ENCODE measurements at places on chromosomes 5 and 9.

DNA sequence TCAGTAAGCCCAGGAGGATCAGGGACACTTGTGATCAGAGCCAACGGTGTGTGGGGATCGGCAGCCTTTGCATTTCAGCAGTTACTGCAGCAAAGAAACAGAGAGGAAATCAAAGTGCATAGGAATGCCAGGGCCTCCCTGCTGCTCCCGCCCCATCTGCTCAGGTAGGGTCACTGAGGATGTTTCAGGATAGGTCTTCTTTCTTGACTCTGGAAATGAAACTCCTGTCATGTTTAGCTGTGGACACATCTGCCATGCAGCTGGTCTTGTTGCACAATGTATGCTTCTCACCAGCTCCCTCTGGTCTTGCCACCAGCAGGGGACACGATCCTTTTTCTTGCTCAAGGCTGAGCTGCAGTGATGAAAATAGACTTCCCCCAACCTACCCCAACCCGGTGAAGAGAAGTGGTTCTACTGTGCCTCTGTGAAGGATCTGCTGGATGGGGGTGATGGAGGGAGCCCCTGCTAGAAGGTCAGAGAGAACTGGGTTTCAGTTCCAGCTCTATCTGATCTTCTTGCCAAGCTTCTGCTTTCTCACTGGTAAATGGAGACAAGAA is 185.2 kb upstream of the KLF4 start:
- DNase-seq = no peak

- no peak for DNase-seq
These were observed 94.3 kb upstream of the PITX1 start for GRCh38 chr5:135128361-135128760.

GRCh38 chr5:168089201-168089887 is 202.1 kb upstream of the WWC1 start:
- DNase-seq = no peak

GRCh38 chr5:174425271-174425963 is 299.0 kb upstream of the MSX2 start:
- DNase-seq = no peak

GRCh38 chr9:87063871-87064270 is 116.6 kb upstream of the GAS1 start:
- no peak for DNase-seq

DNA sequence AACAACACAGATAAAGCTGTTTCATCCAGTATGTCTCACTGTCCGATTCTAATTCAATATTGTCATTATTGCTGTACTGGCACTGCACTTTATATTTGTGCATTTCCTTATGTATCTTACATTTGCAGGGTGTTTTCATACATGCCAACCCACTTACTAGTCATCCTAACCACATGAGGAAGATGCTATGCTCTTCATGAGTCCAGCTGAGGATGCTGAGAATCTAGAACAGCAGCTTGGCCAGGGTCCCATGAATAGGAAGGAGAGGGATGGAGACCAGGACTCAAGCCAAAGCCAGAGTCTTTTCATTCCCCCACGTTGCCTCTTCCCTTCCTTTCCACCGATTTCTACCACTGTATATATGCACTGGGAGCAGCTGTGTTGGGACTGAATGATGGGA is 292.8 kb upstream of the KLF4 start:
- no peak for DNase-seq

GRCh38 chr9:109286981-109287380 is 33.9 kb downstream of the EPB41L4B start:
- DNase-seq = no peak

GRCh38 chr5:180811623-180812124 is 9.1 kb upstream of the MGAT1 start:
- no peak for DNase-seq

DNA sequence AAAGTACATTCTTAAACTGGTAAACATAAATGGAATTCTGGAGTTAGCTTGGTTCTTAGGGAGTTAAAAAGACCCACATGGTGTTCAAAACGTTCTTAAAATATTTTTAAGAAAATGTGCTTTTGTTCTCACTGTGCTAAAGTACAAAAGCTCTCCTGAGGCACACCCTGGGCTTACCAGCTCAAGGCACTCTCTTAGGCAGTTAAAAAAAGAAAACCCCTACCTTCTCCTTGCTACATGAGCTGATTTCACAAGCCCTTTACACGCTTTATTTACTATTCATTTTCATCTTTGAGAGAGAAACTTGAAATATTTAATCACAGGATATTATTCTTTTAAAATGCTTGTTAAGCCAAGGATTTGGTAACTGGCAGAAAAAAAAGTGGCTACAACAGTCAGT is 723.3 kb upstream of the GRAMD2B start:
- no peak for DNase-seq

- DNase-seq = no peak
These were observed 43.4 kb downstream of the NXNL2 start for GRCh38 chr9:88578121-88579049.

DNA sequence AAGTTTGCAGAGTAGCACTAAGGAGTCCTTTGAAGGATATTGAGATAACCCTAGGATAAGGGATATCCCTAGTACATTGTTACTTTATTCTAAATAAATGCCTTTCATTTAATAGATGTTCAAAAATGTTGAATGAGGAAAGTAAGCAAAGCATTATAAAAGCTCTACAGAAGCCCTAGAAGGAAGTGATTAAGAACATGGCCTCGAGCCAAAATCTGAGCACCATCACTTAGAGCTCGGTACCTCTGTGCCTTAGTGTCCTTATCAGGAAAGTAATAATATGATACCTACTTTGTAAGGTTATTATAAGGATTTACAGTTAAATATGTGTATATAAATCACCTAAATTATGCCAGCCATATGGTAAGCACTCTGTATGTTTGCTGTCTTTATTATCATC is 242.6 kb downstream of the KIAA0825 start:
- no peak for DNase-seq

DNA sequence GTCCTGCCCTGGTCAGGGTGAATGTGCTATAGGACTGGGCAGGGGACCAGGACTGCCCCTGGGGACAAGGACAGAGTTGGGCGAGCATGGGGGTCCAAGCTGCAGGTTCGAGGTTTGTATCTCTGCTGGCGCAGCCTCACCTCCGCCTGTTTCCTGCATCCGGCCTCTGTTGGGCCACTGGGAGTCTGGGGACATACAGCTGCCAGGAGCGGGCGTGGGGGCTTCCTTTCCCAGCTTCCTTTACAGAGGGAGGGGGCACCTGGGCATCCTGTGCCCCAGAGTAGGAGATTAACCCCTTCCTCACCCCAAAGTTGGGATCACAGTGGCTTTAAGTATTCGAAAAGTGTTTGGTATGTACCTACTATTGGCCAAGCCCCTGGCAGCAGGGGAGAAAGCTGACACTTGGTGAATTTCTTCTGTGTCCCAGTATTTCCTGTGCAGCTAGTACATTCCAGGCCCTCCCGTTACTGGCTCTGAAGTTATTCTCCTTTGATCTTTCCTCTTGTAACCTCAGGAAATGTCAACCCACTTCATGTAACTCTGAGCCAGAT is 19.0 kb downstream of the OLFML2A start:
- no peak for DNase-seq

- no peak for DNase-seq
These were observed 178.3 kb downstream of the DNAH5 start for GRCh38 chr5:13766236-13766635.

GRCh38 chr9:95229230-95229915 is 88.1 kb downstream of the FANCC start:
- DNase-seq = no peak

- no peak for DNase-seq
These were observed 81.7 kb downstream of the OSMR start for GRCh38 chr5:38927470-38927869.

DNA sequence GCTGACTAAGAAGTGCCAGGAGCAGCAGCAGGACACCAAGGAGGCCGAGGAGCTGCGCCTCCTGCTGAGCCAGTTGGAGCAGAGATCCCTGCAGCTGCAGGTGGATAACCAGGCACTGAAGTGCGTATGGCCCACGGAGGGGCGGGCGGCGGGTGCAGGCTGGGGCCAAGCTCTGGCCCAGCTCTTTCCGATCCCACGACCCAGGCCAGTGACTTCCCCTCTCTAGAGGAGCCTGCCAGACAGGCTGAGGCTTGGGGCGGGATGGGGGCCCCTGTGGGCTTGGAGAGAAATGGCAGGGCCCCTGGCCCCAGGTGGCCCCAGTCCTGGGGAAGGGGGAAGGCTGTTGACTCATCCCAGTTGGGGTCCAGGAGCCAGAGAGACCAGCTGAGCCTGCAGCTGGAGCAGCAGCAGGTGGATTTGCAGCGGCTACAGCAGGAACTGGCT is 3.6 kb downstream of the PTRH1 start:
- DNase-seq = no peak

DNA sequence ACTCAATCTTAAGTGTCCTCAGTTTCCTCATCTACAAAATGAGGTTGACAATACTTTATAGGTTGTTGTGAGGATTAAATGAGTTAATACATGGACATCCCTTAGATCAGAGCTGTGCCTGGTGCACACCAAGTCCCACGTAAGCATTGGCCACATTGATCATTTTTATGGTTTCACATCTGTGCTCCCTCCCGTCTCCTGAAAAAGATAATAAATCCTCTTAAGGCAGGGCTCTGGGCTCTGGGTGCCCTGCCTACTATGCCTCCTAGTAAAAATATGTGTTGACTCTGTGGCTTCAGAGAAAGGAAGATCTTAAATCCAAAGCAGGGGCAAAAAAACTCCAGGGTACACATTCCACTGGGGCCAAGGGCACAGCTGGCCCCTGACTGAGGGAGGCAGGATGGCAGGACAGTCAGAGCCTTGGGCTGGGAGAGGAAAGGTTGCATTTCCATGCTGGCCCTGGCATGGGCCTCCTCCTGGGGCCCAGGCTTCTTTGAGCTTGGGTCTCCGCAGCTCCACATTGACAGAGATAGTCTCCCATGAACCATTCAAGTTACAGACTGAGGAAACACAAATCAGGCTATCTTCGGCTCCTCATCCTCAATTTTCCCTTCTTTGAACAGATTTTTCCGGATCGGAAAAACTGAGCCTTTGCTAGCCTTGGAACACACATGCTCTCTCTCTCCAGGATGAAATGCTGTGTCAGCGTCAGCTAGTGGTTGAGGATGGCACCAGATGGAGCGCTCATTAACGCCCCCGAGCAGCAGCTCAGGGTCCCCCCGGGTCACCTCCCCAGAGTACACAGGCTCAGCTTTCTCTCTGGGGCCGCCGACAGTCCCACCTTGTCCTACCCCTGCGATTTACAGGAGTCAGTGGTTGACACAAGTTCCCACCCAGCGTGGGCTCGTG is 22.4 kb upstream of the KIF12 start:
- DNase-seq = no peak

DNA sequence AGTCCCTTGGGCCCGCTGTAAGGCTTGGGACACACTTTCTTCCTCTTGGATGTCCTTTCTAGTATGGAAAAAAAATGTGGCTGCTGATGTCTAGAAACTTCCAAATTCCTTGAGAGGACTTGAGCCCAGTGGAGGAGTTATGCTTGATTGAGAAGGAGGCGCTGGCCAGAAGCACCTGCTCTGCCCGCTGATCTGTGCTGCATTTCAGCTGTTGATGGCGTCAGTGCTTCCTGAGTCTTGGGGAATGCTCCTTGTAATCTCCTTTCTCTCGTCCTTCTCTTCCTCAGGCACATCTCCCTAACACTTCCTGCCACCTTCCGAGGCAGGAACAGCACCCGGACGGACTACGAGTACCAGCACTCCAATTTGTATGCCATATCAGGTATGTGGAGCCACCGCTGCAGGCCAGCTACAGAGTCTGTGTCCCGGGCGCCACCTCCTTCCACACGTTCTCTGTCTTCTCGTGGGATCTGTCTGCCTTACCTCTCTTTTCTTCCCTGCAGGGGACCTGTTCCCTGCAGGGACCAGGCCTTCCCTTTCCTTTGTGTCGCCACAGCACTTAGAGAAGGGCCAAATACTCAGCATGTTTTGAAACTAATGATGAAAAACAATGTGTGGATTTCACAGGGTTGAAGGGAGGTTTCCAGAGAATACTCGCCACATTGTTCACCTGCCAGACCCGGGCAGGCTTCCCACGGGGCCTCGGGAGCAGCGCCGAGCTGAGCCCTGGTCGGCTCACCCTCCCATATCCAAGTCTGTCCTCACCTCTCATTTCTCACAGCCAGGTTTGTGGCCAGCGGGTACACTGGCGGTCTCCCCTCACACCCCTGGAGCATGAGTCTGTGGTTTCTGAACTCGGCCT is 95.2 kb downstream of the MVB12B start:
- no peak for DNase-seq

DNA sequence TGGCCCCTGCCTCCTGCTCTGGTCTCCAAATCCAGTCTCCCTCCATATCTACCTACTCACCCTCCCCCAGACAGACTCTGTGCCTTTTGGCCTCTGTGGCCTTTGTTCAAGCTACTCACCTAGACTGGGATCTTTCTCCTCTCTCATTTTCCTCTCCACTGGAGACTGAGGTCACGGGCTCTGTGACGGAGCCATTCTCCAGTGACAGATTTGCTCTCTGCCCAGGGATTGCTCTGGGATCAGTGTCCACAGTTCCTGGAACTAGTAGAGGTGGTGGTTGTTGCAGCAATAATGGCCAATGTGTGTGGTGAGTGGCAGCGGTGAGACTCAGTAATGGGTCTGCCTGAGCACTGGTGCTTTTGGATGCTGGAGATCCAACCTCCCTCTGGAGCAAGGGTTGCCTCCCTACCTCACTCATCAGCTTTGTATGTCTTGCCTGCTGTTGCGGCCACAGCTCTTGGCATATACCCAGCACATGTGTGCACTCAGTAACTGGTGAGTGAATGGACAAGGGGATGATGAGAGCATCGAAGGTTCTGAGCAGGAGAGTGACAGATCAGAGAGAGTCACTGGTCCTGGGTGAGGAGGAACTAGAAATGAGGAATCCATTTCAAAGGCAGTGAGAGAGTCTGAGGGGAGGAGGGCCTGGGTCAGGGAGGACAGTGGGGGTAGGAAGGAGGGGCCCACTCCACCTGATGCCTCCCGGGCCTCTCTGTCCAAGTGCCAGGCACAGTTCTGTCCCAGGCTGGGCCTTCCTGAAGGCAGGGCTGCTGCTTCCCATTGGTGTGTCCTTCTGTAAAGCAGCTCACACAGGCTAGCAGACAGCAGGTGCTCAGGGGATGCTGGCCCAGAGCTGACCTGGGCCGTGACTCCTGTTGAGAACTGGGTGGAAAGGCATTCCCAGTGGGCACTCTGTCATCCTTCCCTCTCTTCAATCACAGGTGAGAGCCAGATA is 96.5 kb upstream of the PITX1 start:
- DNase-seq = no peak

DNA sequence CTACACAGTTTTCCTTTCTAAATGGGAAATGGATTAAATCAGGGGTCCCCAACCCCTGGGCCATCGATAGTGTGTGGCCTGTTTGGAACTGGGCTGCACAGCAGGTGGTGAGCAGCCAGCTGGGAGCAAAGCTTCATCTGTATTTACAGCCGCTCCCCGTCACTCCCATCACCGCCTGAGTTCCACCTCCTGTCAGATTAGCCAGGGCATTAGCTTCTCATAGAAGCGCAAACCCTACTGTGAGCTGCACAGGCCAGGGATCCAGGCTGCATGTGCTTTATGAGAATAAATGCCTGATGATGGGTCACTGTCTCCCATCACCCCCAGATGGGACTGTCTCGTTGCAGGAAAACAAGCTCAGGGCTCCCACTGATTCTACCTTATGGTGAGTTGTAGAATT is 41.2 kb upstream of the FLT4 start:
- no peak for DNase-seq
